Right renal pelvis (tissue), 4 donors: ENCODE measurements at places on chromosomes 7 and 10. TPM values are rescaled to one million over a fixed set of nuclear protein-coding genes. Genes with fewer than 3 reads are reported as not detected.

DNA sequence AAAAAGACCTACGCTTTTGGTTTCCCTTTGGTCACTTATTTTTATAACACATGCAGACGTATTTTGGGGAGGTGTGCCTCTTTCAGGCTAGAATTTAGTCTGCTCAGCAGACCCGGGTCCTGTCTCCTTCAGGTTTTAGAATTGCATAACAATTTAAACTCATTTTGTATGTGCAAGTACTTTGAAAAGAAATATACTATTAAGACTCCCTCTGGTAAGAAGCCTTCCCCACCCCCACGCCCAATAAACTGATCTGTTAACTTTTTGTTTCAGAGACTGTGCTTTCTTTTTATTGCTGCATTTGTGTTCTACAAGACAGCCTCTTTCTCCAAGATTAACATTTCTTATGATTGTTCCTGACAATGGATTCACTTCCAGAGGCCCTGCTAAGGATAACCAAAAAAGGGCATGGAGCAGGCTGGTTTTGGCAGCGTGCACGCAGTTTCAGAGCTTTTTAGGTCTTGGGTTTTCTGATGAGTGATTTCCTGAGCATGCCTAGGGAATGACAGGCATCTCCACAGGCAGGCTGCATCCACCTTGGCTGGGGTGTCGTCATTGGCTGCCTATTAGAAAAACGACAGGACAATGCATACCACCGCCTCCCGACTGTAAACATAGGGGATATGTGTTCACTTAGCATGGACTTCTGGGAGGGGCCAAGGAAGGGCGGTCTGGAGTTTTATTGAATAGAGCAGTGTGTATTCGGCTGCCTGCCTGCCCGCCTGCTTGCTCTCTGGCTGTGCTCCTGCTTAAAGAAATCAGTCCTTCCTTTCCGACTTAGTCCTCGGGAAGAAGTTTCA is at the start of gene CALD1:
TSS of gene CALD1 (plus strand) at position 694 of the 800 bp plus-strand sequence. CDS start 88,100 bp downstream, outside the sequence.
- peak; percentile 50 for DNase-seq

DNA sequence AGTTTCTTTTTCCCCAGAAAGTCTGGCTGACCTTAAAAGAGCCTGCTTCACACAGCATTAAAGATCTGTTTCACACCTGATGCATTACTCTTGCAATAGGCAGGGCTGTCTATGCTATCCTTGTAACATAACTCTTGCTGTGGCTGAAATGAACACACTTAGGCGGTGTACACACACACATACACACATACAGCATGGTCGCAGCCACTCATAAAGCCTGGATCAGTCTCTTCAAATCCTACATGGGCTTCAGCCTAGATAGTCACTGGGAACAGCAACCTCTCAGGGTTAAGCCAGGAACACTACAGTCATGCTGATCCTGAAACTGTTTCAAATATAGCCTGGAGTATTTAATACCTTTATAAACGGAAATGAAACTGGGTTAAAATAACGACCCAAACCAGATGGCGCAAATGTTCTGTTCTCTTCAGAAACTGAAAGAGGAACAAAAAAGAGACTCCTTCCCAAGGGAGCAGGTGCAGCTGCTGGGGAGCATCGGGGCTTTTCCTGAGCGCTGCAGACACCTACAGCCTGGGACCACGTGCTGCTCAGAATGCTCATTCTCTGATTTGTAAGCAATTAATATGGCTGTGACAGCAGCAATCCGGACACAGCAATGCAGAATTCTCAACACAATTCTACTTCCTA is 61.0 kb upstream of the SFMBT2 start:
- no peak for DNase-seq

The PTPRE gene
- polyA plus RNA-seq: 6.8 TPM

GRCh38 chr10:58586282-58587245 is 73.9 kb downstream of the BICC1 start:
- DNase-seq: no peak

GRCh38 chr7:82406937-82407336 is 36.6 kb downstream of the CACNA2D1 start:
- DNase-seq: no peak

The UCMA gene
- polyA plus RNA-seq: not detected

The JAKMIP3 gene
- polyA plus RNA-seq: 0.32 TPM

DNA sequence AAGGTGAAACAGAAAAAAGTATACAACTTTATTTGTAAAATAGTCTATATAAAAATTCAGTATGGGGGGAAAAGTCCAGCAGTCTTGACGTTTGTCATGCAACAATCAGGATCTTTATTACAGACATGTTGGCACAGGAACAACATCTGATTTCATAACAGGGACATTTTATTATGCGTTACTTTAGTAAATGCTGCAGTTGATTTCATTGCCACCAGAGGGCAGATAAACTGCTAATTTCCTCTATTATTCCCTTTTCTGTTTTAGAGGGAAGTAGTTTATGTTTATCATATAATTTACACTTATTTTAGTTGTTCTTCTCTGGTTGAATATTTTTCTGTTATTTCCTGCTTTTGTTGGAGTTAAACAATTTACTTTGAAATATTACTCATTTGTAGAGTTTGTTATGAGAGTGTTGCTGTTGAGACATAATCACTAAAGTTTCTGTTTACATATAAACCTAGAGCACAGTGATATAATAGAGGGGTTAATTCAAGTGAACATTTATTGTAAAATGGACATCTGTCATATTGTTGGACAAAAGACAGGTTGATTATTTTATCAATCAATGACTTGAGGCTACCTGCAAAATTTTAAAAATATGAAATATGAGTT is 3.3 kb downstream of the PLXDC2 start:
- DNase-seq: peak; percentile 50

The FRG2B gene
- polyA plus RNA-seq: not detected

GRCh38 chr7:14602851-14603250 is 299.7 kb downstream of the DGKB start:
- no peak for DNase-seq

The GHRHR gene
- polyA plus RNA-seq: 0.32 TPM

The CTAGE8 gene
- polyA plus RNA-seq: 6.0 TPM

The TACR2 gene
- polyA plus RNA-seq: 0.26 TPM

The RSPH10B2 gene
- polyA plus RNA-seq: 1.3 TPM

GRCh38 chr10:308101-308500 is 172.8 kb downstream of the ZMYND11 start:
- DNase-seq: no peak

DNA sequence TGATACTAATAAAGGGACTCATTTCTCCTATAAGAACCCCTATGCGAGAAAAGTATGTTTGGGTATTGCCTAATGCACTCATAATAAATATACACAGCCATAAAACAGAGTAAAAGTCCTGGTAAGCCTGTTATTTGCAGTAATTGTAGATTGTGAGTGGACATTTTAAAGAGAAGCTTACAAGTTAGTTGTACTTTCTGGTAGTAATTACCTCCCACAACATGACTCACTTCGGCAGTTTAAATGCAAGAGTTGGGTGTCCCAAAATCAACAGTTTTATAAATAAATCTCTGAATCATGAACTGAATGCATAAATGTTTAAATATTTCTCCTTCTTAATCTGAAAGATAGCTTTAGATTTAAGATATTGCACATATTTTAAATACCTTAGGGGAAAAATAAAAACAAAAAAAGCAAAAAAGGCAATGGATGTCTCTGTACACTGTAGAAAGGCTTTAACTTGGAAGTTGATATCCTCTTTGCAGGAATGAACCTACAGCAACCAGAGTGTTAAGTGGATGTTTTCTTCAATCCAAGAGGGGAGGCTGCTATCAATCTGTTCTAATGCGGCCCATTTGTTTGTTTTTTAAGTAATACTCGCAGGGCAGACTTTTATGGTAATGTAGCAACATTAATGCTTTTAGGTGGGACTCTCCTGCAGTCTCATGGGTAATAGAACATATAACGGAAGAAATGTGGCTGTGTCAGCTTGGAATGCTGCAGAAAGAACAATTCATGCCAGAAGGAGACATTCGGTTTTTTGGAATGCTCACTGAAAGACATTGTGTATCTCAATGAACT is 57.3 kb upstream of the ZEB1 start:
- peak; percentile 26 for DNase-seq
